ENCODE measurements at places on chromosomes 7 and 10. TPM values are rescaled to one million over a fixed set of nuclear protein-coding genes. Genes with fewer than 3 reads are reported as not detected.

UROS gene
- 58.5 TPM for total RNA-seq

IFT22 gene
- total RNA-seq, result 51.6 TPM

SUGCT gene
- total RNA-seq, result 1.5 TPM

ACSL5 gene
- 0.30 TPM for total RNA-seq

CDHR3 gene
- 3.7 TPM for total RNA-seq

GNAT3 gene
- not detected for total RNA-seq

MET gene
- total RNA-seq, result 70.8 TPM

PPP1R9A gene
- 4.4 TPM for total RNA-seq

VWA2 gene
- total RNA-seq, result 0.06 TPM

ELFN1 gene
- 0.30 TPM for total RNA-seq

DHTKD1 gene
- 10.8 TPM for total RNA-seq

ZNF487 gene
- total RNA-seq, result 5.5 TPM

AOC1 gene
- not detected for total RNA-seq

VWC2 gene
- total RNA-seq, result not detected

LOXL4 gene
- total RNA-seq, result 1.6 TPM

ADCK2 gene
- 16.6 TPM for total RNA-seq

CDK14 gene
- total RNA-seq, result 0.13 TPM

GPAM gene
- total RNA-seq, result 7.7 TPM

ALOX5 gene
- total RNA-seq, result 0.40 TPM

TIMM23 gene
- total RNA-seq, result 166 TPM

NAT16 gene
- 0.12 TPM for total RNA-seq

ANKRD22 gene
- total RNA-seq, result 0.41 TPM

CRYGN gene
- not detected for total RNA-seq

PRSS1 gene
- total RNA-seq, result not detected

GALNT17 gene
- total RNA-seq, result not detected

ASB10 gene
- not detected for total RNA-seq

SORBS1 gene
- total RNA-seq, result 0.38 TPM

FXYD4 gene
- not detected for total RNA-seq

CFAP46 gene
- 1.8 TPM for total RNA-seq

SPDYE2 gene
- not detected for total RNA-seq

TLX1 gene
- not detected for total RNA-seq

ANXA8L1 gene
- 97.3 TPM for total RNA-seq
